Dermis microvascular lymphatic vessel endothelial cell (primary cell): ENCODE measurements at places on chromosomes 5 and 9.

DNA sequence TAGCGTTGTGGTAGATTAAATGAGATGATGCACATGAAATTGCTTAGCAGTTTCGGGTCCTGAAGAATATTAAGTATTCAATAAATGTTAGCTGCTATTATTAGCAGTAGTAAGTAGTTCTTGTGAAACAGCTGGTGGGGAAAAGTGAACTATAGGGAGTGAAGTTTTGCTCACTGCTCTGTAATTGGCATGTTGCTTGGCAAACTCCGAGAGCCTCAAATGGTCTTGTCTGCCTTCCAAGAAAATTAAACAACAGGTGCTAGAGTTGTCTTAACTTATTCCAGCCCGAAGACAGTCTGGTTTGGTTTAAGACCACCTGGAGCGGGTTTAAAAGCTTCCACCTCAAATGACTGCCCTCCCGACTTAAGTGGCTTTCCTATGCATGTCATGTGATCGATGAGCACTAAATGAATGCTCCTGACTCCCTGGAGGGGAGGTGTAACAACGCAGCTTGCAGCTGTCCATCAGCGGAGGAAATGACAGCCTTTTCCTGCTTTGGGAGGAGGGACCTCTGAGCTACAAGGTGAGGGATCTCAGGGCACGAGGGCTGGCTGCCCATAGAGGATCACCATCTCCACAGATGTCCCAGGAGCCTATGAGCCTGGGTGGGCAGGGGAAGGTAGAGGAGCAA is 202.9 kb upstream of the PANK3 start:
- DNase-seq, result no peak

GRCh38 chr5:140169410-140169809 is 5.6 kb upstream of the CYSTM1 start:
- DNase-seq, result no peak

DNA sequence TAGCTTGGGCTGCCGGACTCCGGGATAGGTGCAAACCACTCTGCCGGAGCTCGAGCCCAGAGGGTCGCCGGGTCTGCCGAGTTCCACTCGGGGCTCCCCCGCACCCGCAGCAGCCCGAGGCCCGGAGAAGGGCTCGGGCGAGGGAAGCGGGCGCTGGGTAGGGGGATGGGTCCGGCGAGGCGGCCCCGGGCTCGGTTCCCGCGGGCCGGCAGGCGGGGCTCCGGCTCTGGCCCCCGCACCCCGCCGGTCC is 507 bp downstream of the RICTOR start:
- no peak for DNase-seq

- no peak for DNase-seq
Measured at GRCh38 chr5:68709239-68709638, 384.6 kb upstream of the SLC30A5 start.

GRCh38 chr5:139631520-139632165 is 16.5 kb upstream of the CXXC5 start:
- no peak for DNase-seq

DNA sequence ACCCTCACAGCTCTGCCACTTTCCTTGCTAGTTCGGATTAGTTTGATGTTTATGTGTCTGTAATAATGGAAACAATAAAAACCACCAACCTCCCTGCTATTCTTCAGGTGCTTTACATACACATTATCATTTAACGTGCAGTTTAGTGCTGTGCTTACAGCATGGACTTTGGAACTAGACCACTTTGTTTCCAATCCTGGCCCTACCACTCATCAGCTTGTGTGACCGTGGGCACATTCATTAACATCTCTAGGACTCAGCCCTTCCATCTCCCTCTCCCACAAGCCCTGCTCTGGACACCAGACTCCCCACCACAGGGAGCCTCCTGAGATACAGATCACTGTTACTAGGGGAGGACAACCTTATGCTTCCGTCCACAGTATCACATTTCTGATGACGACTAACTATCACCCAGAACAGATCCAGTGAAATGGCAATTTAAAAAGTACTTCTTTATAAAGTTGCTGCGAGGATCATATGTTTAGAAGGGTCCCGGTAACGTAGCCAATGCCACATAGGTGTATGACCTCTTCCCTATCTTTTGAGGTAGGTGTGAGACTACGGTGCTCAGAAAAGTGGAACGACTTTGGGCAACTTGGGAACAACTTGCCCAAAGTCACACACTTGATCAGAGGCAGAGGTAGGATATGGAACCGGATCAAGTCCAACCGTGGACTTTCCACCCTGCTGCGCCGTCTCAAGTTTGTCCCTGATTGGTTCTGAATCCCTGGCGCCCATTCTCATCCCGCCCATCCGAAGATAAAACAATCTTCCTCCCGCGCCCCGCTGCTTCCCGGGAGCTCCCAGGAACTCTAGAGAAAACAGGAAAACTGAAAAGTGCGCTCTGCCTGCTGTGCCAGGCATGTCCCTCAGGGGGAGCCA is 132.4 kb upstream of the NIPBL start:
- no peak for DNase-seq

DNA sequence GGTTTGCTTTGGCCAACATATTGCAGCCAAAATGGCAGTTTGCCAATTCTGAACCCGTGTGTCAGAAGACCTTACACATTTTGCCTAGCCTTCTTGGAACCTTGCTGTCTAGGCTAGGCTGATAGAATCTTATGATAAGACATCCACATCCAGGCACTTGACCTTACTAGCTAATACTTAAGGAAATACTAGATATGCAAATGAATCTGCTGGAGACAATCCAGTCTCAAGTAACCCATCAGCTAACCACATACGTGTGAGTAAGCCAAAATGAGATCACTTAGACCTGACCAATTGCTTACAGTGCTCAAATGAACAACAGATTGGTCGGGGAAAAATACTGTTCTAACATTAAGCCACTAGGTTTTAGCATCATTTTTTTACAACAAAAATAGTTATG is 1504.6 kb upstream of the CDH9 start:
- no peak for DNase-seq
